ENCODE measurements at places on chromosomes 13 and 19. TPM values are rescaled to one million over a fixed set of nuclear protein-coding genes. Genes with fewer than 3 reads are reported as not detected.

GRCh38 chr19:41525989-41526388 is 50.0 kb upstream of the CEACAM21 start:
- DNase-seq, result no peak

DNA sequence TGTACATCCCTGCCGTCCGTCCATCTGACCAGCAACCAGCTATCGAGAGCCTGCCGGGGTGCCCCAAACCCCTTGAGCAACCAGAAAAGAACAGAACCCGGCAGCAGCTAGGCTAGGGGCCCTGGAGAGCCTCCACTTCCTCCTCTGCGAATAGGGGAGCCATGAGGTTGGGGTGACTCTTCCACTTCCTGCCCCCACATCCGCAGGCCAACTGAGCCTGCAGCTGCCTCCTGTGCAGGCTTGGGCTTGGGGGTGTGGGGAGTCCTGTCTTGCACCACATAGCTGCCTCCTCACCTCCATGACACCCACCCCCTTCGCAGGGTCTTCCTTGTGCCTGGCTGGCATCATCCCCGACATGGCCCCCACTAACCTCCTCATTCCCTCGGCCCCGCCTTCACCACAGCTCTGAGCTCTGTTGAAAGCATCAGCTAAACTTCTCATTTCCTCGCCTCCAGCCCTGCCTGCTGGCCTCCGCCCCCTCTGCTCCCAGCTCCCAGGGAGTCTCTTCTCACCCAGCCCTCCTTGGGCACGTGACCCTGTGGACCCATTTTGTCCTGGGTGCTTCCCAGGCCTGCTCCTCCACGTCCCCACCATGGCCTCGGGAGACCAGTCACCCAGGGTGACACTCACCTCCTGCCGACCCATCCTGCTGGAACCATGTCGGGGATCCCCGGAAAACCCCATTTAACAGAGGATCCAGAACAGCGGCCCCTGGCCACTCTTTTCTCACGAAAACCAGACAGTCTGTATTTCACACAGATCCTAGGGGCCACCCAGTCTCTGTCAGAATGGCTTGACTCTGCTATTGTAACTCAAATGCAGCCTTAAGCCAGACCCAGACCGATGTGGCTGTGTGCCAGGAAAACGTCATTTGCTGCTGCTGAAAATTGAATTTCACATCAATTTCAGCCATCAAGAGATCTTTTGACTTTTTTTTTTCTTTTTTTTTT is 50.4 kb downstream of the MYO9B start:
- peak; percentile 54 for DNase-seq

- DNase-seq, result peak; percentile 41
These were observed 1.3 kb upstream of the LENG1 start for GRCh38 chr19:54160854-54161253.

The SPC24 gene
- total RNA-seq, result 9.4 TPM

GRCh38 chr19:33339016-33339984 is 34.2 kb upstream of the CEBPG start:
- no peak for DNase-seq

GRCh38 chr13:91825516-91825915 is 427.1 kb downstream of the GPC5 start:
- no peak for DNase-seq
